ENCODE measurements at places on chromosomes 16 and 17.

- no peak for DNase-seq
These were observed 7.1 kb downstream of the NAGPA start for GRCh38 chr16:5026664-5027063.

DNA sequence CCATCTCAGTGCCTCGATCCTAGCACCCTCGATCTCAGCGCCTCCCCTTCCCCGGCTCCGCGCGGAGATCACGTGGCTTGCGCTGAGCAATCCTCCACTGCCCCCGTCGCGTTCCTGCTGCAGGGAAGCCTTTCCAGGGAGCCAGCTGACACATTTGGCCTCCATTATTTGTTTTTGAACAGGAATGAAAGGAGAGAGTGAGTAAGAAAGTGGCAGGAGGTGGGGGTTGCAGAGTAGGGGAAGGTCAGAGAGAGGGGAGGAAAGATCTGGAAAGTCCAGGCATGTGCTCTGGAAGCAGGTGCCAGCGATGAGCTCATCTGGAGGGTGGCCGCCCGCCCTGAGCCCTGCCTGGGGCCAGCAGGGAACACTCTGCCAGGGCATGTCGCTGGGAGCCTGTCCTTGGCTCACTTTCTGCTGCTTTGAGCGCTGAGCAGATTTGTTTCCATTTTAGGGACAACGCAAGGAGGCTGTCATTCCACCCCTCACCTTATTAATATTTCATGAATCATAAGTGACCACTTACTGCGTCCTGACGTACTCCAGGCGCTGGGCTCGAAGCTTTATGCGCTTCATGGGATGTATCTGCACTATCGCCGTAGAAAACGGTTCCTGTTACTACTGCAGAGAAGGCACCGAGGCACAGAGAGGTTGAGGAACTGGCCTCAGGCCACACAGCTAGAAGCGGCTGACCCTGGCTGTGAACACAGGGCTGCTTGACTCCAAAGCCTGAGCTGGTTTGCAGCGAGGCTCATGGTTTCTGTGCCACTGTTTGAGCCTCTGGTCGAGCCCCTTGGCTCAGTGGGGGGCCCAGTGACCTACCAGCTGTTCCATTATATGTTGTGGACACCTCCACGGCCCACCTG is 283.1 kb downstream of the SEC14L1 start:
- peak; percentile 88 for DNase-seq

DNA sequence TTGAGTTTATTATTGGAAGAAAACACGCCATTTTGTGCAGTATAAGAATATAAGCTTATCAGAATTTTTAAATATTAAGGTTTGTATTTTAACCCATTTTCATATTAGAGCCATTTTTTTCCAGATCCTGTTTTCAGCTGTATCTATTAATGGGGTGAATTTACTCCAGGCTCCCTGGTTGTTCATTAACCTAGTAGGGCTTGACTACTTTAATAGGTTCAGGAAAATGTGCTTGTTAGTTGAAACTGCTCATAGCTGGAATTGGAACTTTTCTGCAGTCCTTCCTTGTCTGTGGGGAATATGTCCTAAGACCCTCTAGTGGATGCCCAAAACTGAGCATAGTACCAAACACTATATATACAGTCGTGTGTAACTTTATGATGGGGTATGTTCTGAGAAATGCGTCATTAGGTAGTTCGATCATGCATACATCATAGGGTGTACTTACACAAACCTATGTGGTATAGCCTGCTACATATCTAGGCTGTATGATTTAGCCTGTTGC is 28.0 kb downstream of the NFAT5 start:
- DNase-seq: no peak

- DNase-seq: no peak
These were observed 31.2 kb downstream of the TEX14 start for GRCh38 chr17:58660621-58661020.

DNA sequence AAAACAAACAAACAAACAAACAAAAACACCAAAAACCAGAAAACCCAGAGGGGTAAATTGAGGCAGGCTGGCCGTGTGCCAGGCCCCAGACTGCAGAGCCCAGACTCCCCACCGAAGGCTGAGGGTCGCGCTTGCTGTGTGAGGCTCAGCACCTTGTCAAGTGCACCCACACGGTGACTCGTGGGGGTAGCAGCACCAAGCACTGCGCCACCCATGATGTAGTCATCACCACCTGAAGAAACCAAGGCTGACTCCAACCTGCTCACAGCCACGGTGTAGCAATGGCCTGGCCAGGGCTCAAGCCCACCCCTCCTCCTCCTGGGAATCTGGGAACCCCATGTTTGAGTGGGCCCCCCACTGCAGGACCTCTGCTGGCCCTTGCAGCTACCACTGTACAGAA is 11.9 kb downstream of the MCRIP1 start:
- no peak for DNase-seq

GRCh38 chr17:42141382-42141781 is 13.4 kb downstream of the RAB5C start:
- no peak for DNase-seq

GRCh38 chr17:45429339-45430005 is 3.2 kb downstream of the ARHGAP27 start:
- DNase-seq: no peak

DNA sequence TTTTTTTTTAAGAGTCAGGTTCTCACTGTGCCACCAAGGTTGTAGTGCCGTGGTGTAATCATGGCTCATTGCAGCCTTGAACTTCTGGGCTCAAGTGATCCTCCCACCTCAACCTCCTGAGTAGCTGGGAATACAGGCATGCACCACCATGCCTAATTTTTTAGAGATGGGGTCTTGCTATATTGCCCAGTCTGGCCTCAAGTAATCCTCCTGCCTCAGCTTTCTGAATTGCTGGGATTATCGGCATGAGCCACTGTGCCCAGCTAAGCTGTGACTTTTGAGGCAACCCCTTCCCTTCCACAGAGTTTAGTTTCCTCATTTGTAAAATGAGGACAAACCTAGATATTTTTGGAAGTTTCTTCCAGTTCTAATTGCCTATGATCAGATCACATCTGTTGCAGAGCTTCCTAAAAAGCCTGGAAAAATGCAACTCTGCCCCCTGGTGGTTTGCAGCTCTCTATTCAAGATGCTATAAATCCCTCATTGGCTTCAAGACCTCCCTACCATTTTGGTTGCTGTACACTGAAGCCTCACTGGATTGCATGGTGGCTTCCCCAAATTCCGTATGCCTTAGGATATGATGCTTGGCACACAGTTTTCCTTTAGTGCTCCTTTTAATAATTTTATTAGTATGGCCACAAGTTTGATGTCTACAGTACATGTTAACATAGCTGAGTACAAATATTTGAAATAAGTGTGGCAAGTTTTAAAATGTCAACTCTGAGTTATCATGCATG is 19.3 kb downstream of the GDE1 start:
- peak; percentile 52 for DNase-seq
